Activated T-cell treated with anti-CD3 and anti-CD28 coated beads for 1 hour (primary cell): ENCODE measurements at places on chromosomes 6 and 20.

DNA sequence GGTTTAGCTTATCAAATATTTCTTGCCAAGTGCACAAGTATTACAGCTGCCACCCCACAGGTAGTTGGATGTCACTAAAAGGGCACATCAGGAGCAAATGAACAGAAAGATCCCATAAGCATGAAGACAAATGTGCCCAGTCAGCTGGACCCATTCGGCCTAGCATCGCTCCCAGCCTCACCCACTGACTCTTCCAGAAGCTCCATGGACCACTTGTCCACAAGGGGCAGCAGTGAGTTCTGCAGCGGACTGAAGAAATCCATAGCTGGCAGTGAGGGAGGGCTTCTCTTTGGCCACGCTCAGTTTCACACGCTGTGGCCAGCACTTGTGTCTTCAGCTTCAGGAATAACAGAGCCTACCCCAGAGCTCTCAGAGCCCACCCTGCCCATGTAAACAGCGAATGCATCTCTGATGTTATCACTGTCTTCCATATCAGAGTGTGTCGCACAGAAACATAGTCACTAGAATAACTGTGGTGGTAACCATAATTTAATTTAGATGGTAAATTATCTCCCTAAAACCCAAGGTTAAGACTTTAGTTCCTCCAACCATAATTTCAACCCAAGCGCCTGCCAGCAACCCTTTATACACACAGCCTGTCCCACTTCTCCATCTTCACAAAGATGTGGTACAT lies 15.8 kb downstream of the CGA start:
- peak; percentile 35 for DNase-seq

DNA sequence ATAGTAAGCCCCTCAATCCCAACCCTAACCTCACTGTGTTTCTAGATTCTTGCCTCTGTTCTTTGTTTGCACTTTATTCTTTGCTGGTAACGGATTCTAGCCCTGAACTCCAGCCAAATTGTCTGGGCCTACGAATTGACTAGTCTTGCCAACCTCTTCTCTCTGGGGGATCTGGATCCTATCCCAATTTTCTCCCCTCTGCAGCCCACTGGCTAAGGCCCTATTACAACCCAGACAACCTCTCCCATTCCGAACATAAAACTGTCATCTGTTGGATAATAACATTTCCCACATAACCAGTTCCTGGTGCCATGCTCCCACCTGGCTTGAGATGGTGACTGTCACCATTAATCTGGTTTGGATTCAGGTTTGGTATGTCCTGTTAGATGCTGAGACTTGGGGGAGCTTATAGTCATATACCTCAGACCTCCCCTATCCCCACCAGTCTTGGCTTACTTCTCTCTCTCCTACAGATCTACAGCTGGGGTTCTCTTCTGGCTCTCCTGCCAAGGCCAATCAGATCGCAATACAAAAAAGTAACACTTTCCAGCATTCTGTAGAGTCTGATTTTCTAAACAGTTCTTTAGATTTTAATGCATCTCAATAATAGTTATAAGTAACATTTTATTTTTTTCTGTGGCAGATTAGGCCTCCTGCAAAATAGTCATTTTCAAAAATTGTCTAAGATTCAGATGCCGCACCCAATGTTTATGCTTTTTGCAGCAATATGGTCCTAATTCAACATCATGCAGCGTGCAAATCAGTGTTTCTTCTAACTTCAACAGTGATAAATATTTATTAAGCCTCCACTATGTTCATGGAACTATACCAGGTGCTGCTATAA lies 29.8 kb upstream of the AHI1 start:
- no peak for DNase-seq

- DNase-seq: no peak
Observed at GRCh38 chr6:93218096-93218495, 201.3 kb downstream of the EPHA7 start.

DNA sequence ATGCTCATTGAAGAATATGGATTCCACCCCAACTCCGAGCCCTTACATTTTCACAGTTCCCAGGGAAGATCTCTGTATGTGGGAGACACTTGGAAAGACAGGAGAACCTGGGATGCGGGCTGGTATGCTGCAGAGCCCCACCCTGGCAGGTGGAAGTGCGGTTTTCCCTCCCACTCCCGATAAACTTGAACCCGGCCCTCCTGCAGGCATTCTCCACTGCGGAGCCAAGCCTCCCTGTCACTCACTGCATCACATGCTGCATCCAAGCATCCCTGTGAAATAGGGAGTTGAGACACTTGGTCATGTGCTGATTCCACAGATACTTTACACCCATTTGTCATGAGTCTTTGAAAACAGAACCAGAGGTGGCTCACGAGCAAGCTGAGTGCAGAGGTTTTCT lies 35.4 kb downstream of the TMEM242 start:
- no peak for DNase-seq

DNA sequence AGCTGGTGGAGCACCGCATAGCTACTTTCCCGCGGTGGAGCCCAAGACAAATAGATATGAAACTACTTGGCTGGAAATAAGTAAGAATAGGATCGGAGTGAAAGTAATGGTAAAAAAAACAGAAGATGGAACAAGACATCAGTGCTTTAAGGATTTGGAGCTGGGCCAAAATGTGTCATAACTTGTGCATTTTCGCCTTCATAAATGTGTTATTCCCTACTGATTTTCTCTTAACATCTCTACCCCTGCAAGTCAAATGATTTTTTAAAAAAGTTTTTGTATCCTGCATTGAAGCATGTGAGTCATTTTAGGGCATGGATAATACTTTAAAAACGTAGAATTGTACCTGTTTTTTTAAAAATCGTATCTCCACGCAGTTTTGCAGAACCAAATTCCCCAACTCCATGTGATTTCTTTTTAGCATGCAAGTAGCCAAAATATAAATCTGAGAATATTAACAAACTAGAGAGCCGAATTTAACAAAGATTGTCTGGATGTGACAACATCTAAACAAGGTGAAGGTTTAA lies 882 bp upstream of the FAM184A start:
- DNase-seq: no peak

DNA sequence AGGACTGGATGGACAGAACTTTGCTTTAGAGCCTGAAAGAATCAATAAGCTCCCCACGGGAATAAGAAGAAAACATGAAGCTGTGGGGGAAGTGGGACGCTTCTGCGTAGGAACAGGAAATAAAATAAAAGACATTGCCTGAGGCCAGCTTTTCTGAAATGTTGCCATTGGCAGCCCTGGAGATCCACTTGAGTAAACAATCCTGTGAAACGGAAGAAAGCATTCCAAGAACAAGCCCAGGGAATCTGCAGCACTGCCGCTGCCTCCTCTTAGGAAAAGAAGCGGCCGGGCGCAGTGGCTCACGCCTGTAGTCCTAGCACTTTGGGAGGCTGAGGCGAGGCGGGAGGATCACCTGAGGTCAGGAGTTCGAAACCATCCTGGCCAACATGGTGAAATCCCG lies 182.3 kb upstream of the RALGAPA2 start:
- no peak for DNase-seq

DNA sequence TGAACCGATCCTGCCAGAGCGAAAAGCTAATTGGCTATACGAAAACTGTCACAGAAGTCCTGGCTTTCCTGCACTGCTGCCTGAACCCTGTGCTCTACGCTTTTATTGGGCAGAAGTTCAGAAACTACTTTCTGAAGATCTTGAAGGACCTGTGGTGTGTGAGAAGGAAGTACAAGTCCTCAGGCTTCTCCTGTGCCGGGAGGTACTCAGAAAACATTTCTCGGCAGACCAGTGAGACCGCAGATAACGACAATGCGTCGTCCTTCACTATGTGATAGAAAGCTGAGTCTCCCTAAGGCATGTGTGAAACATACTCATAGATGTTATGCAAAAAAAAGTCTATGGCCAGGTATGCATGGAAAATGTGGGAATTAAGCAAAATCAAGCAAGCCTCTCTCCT lies 14.2 kb downstream of the CCR6 start:
- no peak for DNase-seq

- DNase-seq: no peak
Observed at GRCh38 chr6:34834789-34835518, 43.1 kb downstream of the BLTP3A start.

- no peak for DNase-seq
Observed at GRCh38 chr6:6588924-6589709, 597 bp downstream of the LY86 start.

DNA sequence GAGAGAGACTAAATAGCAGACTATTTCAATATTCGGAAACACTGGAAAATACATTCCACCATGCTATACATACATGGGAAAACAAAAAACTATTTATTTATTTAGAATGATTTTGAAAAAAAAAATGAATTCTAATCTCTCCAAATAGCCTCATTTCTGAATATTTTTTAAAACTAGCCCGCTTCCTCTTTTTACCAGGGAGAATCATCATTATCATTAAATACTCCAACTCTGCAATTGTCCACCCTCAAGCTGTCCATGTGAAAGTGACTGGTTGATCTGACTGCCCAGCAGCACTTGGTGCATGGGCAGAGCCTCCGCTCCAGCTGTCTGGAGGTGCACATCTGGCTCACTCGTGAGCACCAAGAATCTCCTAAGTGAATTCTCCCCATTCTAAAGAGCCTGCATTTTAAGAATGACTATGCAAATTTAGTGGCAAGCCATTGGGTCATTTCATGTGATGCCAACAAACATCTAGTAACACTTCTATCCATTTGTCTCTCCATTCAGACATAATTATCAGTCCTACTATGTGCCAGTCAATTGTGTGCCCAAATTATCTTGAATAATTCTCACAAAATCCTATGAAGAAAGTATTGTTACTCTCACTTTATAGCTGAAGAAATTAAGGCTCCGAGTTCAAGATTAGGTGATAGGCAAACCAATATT lies 64.8 kb downstream of the INSM1 start:
- no peak for DNase-seq

DNA sequence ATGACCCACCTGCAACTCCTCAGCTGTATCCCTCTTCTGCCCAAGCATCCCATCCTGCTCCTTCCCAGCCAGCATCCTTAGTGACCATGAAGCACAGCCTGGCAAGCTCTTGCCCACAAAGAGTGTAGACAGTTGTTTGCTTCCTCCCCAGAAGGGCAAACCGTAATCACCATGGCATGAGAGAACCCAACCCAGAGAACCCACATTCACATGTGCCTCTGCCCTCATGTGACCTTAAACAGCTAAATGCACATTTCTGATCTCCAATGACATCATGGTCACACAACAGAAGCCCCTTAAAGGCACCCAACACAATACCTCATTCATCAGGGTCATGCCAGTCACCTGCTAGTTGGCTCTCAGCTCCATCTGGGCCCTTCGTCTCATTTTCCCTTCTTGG lies 162.8 kb upstream of the CDYL start:
- no peak for DNase-seq

- DNase-seq: no peak
Observed at GRCh38 chr20:46004889-46005473, 3.7 kb upstream of the MMP9 start.

GRCh38 chr6:12806796-12807195 lies 90.2 kb downstream of the PHACTR1 start:
- DNase-seq: no peak

- DNase-seq: no peak
Observed at GRCh38 chr6:166664135-166664534, 37.1 kb upstream of the RPS6KA2 start.

GRCh38 chr6:46690141-46690755 lies 2.6 kb downstream of the TDRD6 start:
- no peak for DNase-seq

- no peak for DNase-seq
Observed at GRCh38 chr6:111105578-111105977, 18.3 kb downstream of the SLC16A10 start.

DNA sequence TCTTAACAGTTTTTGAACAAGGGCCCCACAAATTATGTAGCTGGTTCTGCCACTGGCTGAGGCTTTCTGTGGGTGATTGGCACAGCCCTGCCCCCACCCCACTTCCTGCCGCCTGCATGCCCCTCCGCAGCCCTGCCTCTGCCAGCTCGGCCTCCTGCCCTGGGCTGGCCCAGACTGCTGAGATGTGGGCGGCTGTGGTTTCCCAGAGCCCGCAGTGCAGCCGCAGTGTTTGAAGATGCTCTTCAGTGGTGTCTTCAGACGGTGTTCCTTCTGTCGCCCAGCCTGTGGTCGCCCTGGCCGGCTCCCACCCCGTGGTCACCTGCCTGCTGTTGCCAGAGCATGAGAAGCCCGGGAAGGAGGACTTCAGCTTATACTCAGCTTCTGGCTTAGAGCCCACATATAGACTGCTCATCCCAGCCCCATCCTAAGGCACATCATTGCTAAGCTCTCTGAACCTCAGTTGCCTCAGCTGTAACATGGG lies 154.3 kb downstream of the VEGFA start:
- DNase-seq: peak; percentile 9

DNA sequence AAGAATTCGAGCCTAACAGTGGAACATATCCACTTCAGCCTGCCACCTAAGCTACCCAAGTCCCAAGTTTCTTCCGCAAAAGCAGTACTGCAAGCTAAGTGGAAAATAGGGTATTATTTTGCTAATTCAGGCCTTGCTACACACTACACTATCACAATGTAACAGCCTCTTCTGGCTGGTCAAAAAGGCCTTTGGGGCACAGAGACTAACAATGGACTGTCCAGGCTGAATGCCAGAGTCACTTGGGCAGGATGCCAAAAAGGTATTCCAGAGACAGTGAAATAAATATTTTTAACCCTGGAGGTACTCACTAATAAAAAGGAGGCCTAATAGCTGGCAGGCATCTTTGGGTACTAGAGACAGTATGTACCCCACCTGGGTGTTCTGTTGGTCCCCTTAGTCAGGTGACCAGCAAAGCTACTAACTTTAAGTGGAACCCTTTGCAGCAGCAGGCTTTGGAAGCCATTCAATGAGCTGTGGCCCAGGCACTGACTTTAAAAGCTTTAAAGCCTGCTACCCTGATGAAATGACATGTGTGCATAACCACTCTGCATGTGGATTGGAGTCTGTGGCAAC lies 692.1 kb downstream of the HTR1B start:
- no peak for DNase-seq
